Stimulated activated CD8-positive, alpha-beta memory T cell treated with anti-CD3 and anti-CD28 coated beads, Interleukin-7, amount 100 ng/mL, for 1 hour (primary cell): ENCODE measurements at places on chromosomes 13 and 19.

GRCh38 chr13:44685641-44686040 is 109.5 kb upstream of the TSC22D1 start:
- no peak for DNase-seq

DNA sequence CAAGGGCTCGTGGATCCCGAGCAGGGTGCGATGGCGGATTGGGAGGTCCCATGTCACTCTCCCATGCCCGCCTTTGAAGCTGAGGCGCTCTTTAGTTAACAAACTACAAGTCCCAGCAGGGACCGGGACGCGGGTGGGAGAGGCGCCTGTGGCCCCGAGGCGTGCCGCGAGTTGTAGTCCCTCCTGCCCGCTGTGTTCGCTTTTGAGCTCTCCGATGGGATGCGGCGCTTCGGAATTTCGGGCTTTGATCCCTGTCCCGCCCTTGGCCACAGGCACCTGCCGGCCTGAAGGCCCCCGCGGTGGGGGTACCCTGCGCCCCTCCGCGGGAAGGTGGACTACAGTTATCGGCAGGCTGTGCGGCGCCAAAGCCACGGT is 11.0 kb downstream of the CYTH2 start:
- no peak for DNase-seq

GRCh38 chr13:47049276-47049989 is 152.6 kb upstream of the HTR2A start:
- DNase-seq = no peak

- no peak for DNase-seq
Observed at GRCh38 chr13:27599845-27600553, 20.3 kb downstream of the LNX2 start.

GRCh38 chr13:93420887-93421286 is 194.3 kb downstream of the GPC6 start:
- no peak for DNase-seq

DNA sequence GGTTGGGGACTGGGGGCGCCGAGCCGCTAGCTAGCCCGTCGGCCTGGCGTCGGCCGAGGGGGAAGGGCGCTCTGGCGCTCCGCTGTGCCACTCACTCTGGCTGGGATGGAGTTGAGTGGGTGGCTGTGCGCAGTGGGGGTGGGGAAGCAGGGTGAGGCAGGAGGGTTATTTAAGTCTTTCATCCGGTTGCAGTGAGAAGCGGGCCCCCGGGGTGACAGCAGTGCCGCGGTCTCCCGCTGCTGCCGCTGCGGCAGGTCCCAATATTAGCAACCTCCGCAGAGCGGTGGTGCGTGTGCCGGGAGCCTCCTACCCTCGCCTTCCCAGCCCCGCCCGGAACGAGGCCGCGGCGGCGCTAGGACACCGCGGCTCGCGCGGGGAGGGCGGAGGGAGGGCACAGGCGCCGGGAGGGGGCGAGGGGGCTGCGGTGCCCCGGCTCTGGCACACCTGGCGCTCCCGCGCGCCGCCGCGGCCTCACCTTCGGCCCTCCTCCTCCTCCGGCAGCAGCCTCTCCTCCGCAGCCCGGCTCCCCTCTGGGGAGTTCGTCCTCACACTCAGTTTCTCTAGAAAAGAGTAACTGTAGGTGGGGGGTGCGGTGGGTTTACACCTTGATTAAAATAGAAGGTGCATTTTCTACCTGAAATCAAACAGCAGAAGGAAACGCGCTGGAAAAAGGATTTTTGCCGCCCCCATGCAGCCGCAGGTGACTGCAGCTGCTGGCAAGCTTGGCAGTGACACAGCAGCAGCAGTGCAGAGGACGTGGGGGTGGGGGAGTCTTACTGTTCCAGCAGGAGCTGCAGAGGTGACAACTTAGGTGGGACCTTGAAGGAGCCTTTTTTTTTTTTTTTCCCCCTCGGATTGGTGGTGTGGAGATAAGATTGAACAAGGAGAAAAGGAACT is 4.5 kb downstream of the FGF9 start:
- DNase-seq = no peak

DNA sequence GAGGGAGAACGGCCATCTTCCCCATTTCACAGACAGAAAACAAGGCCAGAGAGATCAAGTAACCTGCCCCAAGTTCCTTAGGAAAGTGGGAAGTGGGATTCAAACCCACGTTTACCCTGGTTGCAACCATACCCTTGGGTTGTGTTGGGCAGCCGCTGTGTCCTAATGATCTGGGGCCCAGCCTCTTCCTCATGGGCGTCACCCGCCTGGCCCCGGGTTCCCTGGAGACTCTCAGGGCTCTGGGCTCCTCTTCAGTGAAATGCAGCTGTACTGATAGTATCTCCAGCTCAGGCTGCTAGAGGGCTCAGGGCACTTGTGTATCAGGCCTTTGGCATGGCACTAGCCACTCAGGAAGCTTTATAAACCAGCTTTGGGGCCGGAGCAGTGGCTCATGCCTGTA is 9.8 kb downstream of the TMED1 start:
- DNase-seq = no peak

DNA sequence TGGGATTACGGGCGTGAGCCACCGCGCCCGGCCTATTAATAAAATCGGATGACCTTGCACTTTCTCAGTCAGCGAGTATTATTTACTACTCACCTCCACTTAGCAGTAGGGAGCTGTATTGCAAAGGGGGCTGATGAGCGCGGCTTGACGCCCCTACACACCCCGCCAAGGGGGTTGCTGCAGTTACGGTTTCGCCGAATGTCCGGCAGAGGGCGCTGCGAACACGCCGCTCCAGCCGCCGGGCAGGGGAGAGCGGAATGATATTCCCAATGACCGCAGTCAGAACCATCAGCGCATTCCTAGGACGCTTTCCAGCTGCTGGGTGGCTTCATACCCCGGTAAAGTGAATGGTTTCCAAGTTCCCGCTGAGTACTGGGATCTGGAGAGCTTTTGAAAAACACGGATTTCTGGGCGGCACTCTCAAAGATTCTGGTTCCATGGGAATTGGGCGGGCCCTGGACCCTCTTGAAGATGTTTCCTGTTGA is 30.0 kb upstream of the TPT1 start:
- peak; percentile 35 for DNase-seq

DNA sequence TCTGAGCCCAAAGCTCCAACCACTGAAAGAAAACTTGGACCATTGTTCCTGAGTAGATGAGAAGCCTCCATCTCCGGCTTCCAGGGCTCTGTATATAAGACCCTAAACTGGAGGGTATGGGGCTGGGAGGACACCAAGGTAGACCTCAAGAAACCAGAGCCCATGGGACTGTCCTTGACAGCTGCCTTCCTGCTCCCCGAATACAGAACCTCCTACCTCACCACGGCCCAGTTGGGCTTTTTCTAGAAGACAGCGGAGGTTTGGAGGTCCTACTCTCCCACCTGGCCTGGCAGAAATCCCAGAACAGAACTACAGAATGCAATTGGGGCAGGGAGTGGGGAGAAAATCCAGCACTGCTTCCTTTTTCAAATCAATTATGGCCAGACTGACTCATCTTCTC is 177.3 kb upstream of the ZNF507 start:
- no peak for DNase-seq
